ENCODE measurements at places on chromosomes 7 and 10. TPM values are rescaled to one million over a fixed set of nuclear protein-coding genes. Genes with fewer than 3 reads are reported as not detected.

Gene GNGT1
- not detected for total RNA-seq

Gene CRHR2
- total RNA-seq: not detected

Gene LBX1
- not detected for total RNA-seq

Gene OIT3
- not detected for total RNA-seq
